ENCODE measurements at places on chromosomes 1 and 21.

DNA sequence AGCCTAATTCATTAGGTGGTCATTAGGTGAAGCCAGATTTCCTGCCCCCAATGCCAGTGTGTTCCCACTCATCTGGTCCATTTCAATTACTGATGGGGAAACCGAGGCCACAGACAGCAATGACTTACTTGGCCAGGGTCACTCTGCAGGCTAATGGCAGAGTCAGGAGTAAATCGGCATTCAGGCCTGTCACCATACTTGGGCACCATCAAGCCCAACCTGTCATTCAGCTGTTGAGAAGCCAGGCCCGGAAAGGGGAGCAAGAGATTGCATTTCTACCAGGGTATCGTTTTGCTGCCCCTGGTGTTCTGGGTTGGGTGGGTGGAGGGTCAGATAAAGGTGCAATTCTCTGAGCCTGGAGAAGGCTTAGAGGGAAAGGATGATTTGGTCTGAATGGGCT, 8.0 kb upstream of the TMEM61 start:
- no peak for DNase-seq

DNA sequence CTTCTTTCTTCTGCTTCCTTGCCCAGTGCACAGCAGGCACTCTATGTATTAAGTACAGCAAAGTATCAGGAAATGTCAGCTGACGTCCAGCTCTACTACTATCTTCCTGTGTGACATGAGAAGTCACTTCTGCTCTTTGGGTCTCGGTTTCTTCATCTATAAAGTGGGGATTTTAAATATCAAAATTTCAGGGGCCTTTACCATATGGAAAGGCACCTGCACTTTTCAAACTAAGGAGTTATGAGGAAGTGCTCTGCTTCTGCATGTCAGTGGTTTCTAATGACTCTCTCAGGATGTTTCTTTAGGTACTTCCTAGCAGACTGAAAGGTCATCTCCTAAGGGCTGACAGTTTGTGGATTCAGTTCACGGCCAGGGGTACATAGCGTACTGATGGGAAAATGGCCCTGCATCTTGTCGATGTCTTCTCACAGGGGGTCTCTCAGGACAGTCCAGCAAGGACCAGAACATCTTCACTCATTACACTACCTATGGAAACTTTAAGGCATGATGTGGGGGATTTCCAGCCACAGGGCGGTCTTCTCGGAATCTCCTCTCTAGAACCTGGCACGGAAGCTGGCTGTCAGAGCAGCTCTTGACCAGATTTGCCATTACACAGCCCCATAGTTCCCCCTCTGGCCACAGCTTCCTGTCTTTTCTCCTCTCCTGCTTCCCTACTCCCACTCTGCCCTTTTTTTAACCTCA, 42.0 kb upstream of the MTF1 start:
- no peak for DNase-seq

DNA sequence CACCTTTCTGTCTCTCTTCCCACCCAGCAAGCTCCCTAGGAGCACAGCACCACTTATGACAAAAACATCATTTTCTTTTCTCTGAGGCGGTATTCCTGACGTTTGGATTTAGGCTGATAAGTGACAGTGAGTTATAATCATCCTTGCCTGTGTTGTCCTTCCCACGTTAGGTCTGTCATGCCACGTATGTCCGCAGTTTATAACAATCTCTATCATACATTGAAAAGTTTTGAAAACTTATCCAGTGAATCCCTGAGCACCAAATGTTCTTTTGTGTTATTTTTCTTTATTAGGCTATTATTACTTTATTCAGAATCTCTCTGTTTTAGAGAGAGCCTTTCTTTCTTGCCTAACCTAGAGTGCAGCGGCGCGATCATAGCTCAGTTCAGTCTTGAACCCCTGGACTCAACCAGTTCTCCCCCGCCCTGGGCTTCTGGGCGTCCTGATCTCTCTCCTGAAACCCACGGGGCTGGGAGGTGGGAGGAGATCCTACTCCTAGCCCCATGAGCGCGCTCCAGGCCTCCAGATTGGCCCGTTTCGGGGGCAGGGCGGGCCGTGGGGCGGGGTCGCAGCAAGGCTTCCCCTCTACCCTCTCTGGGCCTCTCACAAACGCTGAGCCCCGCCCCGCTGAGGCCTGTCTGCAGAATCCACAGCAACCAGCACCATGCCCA, at the start of gene GSTM2:
Gene GSTM2, plus strand, starts transcription at position 606 of the 671 bp plus-strand sequence. Its CDS starts 59 bp downstream, at position 665.
- peak; percentile 64 for DNase-seq

DNA sequence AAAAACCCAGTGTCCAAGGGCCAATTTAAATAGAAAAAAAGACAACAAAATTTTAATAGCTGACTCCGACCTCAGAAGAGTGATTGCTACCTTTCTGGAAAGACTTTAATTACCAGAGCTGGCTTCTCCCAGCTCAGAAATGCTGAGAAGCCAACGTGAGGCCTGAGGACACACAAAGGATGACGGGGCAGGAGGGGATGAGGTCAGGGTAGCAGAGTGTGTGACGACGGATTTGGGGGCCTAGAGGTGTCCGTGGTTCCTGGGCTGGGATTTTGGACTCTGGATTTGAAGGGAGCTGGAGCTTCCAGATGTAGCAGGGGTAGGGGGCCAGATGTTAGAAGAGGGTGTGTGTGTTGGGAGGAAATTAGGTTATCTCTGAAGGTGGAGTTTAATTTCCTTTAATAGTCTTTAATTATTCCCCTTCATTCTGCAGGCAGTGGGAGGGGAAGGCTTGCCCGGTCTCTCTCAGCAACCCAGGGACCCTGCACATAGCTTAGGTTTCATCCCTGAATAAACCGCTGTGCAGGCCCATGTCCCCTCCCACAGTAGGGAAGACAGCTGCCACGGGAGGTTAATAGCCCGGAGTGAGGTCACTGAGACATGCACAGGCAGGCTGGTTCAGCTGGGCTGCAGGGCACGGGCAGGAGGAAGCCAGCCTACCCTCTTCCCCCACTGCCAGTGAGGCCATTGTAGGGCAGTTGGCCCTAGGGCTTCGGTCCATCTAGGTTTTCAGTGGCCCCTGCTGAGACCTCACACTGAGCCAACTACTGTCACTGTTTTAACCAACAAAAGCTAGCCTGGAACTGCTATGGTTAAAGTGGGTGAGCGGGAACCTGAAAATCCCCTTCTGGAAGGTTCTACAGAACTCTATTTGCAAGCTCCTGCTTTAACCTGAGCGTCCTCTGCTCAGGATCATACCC, 3.8 kb upstream of the PADI3 start:
- DNase-seq = no peak

DNA sequence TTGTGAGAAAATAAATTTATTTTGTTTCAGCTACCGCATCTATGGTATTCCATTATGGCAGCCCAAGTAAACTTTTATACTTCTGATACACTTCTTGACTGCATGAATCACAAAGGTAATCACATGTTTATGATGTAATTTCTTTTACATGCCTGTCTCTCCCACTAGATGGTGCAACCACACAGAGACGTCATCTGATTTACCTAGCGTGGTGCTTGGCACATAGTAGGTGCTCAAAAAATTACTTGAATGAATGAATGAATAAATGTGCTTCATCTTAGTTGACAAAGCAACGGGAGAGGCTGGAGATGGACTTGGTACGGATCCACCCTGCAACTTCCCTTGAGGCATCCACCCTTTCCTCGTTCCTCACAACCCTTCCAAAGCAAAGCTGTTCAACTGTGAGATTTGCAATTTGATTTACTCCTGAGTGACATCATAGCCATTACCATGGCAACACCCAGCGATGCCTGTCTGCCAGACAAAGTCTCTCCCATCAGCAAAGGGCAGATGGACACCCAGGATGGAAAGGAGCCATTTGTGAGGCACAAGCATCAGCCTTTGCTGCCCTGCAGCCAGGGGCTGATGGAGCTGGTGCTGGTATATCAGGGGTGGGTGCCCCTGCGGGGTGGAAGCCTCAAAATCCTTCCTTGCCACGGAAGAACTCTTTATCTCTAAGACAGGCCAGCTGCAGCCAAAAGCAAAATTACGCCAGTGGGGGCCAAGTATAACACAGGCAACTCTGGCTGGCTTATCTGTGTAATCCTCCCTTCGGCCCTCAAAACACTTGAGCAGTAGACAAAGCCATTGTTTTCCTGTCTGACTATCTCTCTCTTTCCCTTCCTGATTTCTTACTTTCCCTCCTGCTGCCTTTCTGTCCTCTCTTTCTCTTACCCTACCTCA, 18.9 kb upstream of the VWA5B1 start:
- DNase-seq = no peak

GRCh38 chr1:175272361-175272760, 79.8 kb upstream of the KIAA0040 start:
- no peak for DNase-seq

DNA sequence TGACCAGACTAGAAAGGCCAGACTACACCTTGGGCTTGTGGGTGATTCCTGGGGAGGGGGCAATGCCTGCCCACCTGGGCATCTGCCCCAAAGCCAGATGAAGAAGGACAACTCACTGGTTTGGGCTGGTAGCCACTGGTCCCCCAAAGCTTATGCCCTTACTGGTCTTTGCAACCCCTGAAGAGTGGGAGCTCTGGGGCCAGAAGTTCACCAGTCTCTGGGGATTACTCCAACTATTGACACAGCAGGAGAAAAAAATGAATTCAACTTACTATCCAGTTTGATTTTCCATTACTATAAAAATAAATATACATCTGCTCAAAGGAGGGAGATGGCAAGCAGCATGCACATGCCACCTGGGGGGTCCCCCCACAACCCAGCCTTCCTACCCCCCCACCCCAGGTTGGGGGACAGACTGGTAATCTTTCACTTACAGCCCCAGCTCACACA, 2.6 kb downstream of the AHDC1 start:
- DNase-seq = no peak

- DNase-seq = no peak
These were observed 311.9 kb downstream of the PCP4 start for GRCh38 chr21:40179166-40179565.

DNA sequence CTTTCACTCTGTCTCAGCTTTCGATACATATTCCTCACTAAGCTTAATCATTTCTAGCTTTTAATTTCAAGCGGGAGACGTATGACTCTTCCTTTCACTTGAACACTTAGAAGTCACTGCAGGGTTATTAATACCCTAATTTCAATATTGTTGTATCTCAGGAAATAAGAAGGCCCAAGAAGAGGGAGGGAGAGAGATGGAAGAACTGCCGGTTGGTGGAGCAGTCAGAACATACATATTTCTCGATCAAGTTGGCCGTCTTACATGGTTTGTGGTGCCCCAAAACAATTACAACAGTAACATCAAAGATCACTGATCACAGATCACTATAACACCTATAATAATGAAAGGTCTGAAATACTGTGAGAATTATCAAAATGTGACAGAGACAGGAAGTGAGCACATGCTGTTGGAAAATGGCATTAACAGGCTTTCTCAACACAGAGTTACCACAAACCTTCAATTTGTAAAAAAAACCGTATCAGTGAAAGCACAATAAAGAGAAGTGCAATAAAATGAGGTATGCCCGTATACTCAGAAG, 145.4 kb upstream of the HP1BP3 start:
- peak; percentile 26 for DNase-seq

DNA sequence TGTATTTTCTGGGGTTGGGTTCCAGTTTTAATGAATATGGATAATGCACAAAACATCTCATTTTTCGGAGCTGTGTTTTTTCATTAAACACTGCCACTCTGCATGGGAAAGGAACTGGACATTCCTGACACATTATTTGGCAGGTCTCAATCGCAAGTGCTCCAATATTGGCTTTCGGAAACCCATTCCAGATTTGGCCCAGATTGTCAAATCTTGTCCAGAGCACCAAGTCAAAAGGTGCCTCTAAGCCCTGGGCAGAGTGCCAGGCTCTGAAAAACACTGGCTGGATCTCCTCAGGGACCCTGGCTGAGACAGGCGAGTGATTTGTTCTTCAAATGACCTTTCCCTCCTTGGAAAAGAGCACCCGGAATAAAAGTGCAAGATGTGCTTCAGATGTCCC, 68.4 kb upstream of the MRPS6 start:
- DNase-seq = no peak
